Spleen (tissue), 13 donors: ENCODE measurements at places on chromosomes 2 and 18. TPM values are rescaled to one million over a fixed set of nuclear protein-coding genes. Genes with fewer than 3 reads are reported as not detected.

DNA sequence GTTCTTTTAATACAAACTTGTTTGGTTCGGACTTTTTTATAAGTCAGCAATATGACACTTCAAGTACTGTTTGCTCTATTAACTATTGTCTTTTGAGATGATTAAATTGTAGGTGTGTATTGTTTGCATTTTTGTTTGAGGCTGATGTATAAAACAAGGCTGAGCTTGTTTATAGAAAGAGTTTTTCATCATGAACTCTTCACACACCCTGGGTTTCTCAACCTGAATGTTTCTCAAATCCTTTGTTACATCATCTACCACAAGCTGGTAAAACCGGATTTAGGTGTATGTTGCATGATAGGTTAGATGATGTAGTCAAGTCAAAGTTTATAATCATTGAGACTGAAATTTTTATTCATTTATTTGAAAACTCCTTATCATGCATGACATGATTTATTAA is 335.2 kb upstream of the LRATD1 start:
- no peak for DNase-seq

Gene GRHL1
- total RNA-seq: 1.6 TPM

Gene MYO5B
- 5.0 TPM for total RNA-seq

GRCh38 chr2:205932861-205933260 is 153.1 kb downstream of the INO80D start:
- no peak for DNase-seq

Gene ITGA4
- 176 TPM for total RNA-seq

DNA sequence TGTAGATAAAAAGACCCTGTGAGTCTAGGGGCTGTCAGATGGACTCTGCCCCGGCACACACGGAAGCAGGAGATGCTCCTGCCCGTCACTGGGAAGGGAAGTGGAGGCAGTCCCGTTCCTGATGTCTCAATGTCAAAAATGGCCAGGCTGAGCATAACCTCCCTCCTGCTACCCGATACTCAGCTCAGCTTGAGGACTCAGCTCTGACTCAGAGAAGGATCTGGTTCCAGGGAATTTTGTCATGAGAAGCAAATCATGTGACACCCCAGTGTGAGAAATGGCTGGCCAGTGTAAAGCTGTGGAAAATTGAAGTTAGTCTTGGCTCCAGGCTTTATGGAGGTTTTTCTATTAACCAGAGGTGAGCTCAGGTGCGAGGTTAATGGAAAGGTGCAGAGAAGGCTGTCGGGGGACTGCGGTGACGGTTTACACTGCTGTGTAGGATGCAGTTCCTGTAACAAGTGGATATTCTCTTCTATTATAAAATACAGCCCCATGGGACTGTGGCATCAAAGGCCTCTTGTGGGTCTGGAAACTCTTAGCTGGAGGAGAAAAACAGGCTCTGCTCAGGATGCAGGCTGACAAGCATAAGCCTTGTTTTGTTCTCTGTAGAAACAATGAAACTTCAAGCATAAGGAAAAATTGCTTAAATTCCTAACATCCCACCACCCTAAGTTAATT is 24.7 kb upstream of the AGAP1 start:
- DNase-seq: no peak

GRCh38 chr2:229870903-229871656 is 50.7 kb downstream of the TRIP12 start:
- no peak for DNase-seq

DNA sequence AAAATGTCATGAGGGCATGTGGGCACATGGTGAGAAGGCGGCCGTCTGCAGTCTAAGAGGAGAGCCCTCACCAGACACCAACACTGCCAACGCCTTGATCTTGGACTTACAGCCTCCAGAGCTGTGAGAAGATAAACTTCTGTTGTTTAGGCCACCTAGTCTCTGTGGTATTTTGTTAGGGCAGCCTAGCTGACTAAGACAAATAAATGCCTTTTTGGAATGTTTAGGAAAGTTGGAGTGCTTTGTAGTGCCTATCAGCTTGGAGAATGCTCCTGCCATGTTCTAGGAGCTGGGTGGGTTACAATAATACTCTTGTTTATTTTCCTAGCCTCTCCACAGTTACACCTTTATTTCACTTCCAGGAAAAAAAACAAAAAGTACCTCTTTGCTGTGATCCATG is 92.0 kb downstream of the SPP2 start:
- no peak for DNase-seq

Gene HADHB
- 147 TPM for total RNA-seq

GRCh38 chr2:12469141-12469561 is 247.6 kb upstream of the TRIB2 start:
- DNase-seq: no peak

Gene CDH20
- not detected for total RNA-seq

DNA sequence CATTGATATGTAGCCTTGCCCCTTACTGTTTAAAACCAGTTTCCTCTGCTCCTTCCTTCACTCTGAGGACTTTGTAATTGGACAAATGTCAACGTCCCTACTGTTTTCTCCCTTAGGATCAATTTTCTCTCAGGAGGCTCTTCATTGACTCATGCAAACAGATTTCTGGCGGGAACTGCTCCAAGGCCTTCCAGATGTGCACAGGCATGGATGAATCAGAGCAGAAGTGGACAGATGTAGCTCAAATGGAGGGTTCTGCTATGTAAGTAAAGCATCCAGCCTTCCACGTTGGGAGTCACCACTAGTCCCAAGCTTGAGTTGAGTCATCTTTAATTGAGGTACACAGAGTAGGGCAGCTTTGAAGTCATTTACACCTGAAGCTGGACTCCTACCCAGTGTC is 34.1 kb upstream of the ZDBF2 start:
- no peak for DNase-seq

DNA sequence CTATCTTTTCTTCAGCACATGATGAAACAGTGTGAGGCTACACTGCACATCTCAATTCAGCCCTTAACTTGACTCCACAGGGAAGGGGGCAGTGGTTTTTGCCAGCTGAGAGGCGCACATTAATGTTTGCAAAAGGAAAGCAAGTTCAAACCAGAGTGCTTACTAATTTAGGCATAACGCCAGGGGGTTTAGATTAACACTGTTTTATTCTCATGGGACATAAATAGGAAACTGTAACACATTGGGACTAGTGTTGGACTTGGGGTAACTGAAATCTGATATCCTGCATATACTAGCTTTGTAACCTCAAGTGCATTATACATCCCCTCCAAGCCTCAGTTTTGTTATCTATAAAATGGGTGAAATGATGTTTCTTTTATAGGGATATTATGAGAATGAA is 821.2 kb upstream of the ID2 start:
- DNase-seq: no peak

DNA sequence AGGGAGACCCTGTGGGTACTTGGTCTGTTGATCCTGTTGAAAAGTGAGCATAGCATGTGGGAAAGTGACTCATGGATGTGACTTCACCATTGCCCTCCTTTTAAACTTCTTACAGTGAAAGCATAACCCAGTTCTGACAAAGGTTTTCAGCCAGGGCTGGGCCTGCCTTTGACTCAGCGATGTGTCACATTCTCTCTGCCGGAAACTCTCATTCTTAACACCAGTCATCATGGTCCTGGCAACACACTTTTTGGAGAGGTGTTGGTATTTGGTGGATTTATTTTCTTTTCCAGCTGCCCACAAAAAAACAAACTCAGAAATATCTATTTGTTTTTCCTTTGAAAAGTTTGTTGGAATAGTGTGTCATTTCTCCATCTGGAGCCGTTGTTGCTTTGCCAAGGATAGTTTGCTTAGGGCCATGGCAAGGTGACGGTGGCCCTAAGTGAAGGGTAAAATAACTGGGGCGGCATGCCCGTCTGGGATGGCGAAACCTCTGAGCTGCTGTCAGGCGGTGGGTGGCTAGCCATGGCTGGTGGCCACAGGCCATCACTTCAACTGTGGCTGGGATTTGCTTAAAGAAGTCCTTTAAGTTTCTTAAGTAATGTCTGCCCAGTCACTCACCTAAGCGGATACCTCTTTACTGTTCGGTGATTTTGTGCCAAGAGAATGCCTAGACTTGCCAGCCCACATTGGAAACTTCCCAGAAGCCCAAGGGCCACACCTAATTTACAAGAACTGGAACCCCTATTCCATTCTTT is 123.3 kb downstream of the LTBP1 start:
- DNase-seq: no peak

GRCh38 chr2:84285056-84285747 is 173.9 kb downstream of the SUCLG1 start:
- DNase-seq: no peak

DNA sequence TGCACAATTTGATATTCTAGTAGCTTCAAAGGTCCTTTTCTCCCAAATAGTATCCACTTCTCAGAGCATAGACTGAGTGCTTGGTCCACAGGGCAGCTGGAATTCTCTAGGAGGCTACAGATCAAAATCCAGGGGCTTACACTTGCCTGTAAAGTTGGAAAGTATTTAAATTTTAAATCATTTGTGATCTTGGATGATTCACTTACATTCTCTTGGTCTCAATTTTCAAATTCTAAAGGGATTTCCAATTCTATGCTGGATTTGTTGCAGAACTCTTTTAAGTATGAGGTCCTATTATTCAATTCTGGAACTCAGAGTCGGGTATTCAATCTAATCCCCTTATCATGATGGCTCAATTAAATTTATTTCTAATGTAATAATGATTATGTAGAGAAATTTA is 492.3 kb downstream of the NYAP2 start:
- DNase-seq: no peak

- DNase-seq: no peak
Measured at GRCh38 chr2:238433300-238433915, 6.7 kb downstream of the ASB1 start.

- DNase-seq: no peak
Measured at GRCh38 chr2:239865059-239865639, 160.0 kb downstream of the NDUFA10 start.

Gene C2orf78
- total RNA-seq: not detected

DNA sequence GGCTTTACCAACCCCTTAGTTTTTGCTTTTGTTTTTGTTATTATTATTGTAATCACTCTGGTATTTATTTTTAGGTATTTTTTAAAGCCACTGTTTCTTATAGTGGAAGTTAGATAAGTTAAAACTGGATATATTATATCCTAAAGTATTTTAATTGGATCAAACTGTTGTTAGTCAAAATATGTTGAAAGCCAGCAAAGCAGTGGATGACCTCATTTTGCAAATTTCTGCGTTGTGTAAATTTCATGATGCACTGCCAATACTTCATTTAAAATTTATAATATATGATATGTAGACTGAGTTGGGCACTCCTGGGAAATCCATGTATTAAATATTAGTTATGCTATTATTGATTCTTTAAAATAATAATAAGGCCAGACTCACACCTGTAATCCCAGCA is 661.7 kb upstream of the NRXN1 start:
- no peak for DNase-seq

Gene NGEF
- total RNA-seq: not detected

Gene KCNF1
- total RNA-seq: 0.25 TPM

GRCh38 chr2:4047961-4048891 is 344.9 kb downstream of the DCDC2C start:
- DNase-seq: no peak

DNA sequence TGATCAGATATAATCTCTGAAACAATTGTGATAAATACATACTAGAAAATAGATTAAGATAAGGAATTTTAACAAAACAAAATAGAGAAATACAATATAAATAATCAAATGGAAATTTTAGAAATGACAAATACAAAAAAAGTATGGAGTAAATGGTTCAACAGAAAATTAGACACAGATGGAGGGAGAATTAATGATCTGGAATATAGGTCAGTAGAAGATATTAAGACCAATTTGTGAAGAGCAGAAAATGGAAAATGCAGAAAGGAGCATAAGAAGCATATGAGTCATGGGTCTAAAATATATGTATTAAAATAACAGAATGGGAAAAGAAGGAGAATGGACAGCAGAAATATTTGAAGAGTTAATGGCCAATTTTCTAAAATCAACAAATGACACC is 44.4 kb downstream of the FHOD3 start:
- DNase-seq: no peak

GRCh38 chr2:219488149-219488843 is 10.4 kb upstream of the GMPPA start:
- DNase-seq: no peak

Gene CDK15
- total RNA-seq: not detected
